ENCODE measurements at places on chromosomes 1 and 21.
A peak's percentile ranks its signal among the peaks of the same experiment; 100 is the strongest.

DNA sequence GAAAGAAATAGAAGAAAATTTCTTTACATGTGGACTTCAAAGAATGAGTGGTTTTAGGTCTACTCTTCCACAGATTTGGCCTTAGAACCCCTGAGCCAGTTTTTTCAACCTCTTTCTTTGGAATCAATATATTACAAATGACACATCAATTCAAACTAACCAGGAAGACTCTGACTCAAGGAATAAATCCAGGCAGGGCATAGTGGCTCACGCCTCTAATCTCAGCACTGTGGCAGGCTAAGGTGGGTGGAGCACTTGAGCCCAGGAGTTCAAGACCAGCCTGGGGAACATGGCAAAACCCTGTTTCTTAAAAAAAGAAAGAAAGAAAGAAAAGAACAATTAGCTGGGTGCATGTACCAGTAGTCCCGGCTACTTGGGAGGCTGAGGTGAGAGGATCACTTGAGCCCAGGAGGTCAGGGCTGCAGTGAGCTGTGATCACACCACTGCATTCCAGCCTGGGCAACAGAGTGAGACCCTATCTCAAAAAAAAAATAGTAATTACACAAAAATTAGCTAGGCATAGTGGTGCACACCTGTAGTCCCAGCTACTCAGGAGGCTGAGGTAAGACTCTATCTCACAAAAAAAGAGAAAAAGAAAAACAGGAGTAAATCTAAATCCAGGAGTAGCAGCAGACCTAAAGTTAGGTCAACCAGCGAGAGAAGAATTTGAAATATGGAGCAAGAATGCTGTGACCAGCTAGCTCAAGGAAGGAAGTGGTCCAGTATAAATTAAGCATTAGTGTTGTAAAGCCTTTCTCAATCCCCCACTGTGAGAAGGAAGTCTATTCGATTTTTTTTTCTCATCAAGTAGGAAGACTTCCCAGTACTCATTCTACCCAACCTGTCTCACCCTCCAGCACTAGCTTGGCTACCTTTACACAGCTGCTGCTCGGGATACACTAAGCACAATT lies 1.9 kb downstream of the SORT1 start:
- DNase-seq, result no peak

DNA sequence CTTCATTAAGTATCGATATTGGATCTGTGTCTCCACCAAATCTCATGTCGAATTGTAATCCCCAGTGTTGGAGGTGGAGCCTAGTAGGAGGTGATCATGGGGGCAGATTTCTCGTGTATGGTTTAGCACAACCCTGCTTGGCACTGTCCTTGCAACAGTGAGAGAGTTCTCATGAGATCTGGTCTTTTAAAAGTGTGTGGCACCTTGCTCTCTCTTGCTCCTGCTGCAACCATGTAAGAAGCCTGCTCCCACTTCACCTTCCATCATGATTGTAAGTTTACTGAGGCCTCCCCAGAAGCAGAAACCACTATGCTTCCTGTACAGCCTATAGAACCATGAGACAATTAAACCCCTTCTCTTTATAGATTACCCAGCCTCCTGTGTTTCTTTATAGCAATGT lies 424.4 kb downstream of the NPHP4 start:
- DNase-seq, result no peak

DNA sequence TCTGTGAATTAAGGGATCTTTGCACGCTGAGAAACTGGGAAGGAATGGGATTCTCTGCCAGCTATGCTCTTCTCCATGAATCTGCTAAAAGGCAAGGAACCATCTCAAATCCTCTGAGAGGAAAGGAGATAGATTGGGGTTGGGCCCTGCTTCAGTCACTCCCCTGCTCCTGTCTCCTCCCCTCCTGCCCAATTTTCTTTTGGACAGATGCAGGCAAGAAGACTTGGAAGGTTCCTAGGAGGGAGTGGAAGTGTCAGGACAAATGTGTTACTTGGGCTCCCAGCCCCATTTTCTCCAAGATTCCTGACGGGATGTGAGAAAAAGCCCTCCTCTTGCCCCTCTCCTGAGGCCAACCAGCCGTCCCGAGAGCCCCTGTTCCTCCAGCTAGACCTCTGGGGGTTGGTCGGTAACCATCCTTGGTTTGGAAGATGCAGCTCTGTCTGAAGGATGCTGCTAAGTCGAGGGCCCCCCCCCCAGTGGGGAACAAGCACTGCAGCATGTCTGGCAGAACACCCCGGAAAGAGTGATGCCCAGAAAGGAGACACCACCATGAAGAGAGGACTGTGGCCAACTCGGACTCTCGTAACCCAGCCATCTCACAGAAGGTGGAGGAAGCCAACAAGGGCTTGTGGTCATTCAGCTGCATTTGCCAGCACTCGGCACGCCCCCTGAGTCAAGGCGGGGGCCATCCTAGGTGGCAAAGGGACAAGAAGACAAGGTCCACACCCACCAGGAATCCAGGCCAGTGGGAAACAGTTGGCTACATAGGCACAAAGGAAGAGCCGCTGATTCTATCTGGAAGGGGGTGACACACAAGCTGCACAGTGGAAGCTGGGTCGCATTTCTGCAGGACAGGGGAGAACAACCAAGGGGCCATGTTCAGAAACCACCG lies 43.7 kb downstream of the CDK18 start:
- no peak for DNase-seq

DNA sequence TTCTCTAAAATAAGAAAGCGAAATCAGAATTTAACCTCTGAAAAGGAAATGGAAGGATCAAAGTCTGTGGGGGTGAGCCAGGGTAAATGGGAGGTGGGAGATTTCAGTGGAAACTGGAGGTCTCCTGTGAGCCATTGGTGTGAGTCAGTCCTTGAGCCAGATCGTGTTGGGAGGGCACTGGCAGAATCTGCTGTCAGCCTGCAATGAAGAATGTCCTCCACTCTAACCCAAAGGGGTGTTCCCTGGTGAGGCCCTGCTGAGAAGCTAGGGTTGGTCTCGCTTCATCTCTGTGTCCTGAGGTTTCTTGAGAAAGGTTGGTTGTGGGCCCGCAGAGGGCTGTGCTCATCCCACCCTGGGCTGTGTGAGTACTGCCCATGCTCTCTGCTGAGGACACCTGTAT lies 2.4 kb downstream of the QSOX1 start:
- no peak for DNase-seq

- no peak for DNase-seq
Measured at GRCh38 chr1:238139713-238140112, 249.0 kb upstream of the ZP4 start.

- no peak for DNase-seq
Measured at GRCh38 chr1:179036844-179037465, 11.3 kb downstream of the FAM20B start.

DNA sequence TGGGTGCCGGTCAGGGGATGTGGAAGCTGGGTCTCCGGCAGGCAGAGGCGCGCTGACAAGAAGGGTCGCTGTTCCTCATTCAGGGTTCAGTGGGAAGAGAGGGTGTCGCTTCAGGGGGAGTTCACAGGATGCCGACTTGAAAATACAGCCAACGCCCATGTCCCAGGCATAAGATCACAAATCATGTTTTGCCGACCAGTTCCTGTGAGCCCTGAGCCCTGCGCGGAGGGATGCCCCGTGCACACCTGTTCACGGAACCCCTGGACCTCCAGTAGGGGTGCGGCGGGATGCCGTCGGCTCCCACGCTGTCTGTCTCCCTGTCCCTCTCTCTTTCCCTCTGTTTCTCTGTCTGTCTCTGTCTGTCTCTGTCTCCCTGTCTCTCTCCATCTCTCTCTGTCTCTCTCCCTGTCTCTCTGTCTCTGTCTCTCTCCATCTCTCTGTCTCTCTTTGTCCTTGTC lies 26.8 kb downstream of the TP73 start:
- DNase-seq, result no peak

- peak; percentile 95 for DNase-seq
Measured at GRCh38 chr1:206513312-206514111, 6.2 kb downstream of the RASSF5 start.

DNA sequence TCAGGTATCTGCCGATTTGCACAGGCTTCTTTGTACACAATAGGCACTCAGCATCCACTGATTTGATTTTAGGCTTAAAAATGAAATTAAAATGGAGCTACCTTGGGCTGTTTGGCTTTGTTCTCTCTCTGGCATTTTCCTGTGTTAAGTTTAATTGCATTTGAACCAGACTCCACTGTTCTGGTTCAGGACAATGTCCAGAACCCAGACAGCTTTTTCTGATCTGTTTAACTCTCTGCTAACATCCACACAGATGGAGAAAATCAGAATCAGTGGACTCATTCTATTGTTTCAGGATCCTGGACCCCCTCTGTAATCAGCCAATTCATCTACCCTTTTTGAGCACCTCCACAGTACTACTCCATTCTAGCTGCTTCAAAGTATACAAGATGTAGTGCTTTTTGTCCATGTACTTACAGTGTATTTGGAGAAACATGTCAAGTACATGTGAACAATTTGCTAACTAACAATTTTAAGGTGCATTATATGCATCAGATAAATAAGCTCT lies 248.1 kb downstream of the PTBP2 start:
- no peak for DNase-seq

GRCh38 chr1:104768466-104768865 lies 1018.8 kb downstream of the AMY1C start:
- no peak for DNase-seq

DNA sequence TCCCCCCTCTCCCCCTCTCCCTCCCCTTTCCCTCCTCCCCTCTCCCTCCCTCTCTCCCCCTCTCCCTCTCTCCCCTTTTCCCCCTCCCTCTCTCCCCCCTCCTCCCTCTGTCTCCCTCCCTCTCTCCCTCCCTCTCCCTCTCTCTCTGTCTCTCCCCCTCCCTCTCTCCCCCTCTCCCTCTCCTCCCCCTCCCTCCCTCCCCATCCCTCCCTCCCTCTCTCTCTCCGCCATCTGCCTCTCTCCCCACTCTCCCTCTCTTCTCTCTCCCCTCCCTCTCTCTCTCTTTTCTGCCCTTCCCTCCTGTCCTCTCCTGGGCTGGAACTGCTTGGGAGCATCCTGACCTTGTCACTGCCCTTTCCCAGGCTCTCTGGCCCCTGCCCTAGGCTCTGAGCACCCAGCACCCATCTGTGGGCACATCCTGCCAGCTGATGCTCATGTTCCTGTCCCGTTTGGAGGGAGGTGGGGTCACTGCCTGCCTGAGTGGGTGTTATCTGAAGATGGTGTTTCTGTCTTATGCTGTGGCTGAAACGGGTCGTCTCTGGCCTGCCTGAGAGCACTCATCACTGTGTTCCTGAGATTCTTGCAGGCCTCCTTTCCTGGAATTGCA lies 10.8 kb downstream of the FTCD start:
- DNase-seq, result no peak

- no peak for DNase-seq
Measured at GRCh38 chr1:88433556-88433955, 250.5 kb upstream of the PKN2 start.

- DNase-seq, result no peak
Measured at GRCh38 chr21:41961753-41962152, 7.9 kb upstream of the C2CD2 start.

DNA sequence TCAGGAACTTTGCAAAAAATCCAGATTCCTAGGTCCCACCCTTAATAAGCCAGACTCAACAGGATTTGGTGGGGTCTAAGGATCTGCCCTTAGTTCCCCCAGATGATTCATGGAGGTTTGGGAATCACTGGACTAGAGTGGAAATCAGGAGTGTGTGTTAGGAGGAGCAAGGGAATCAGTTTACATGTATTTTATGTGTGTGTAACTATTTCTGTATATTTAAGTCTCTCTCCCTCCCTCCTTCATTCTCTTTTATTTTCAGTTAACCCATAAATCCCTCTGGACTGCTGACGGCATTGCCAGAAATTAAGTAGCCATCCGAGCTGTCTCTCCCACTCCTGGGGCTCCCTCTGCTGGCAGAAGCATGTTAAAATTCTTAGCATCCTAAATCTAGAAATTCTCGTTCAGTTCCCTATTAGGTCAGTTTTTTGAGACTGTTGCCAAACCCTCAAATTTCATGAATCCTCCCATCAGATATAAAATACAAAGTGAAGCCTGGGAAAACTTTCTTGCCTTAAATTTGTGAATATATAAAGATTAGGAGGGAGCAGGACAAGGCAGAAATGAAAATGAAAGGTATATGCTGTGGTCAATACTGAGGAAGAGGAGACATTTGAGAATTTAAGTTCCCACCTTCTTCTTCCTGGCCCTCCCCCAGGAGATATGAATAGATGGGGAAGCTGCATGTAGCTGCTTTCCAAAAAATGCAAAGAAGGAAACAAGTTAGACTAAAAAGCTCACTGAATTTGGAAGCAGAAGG lies 11.7 kb upstream of the HSD11B1 start:
- peak; percentile 78 for DNase-seq

DNA sequence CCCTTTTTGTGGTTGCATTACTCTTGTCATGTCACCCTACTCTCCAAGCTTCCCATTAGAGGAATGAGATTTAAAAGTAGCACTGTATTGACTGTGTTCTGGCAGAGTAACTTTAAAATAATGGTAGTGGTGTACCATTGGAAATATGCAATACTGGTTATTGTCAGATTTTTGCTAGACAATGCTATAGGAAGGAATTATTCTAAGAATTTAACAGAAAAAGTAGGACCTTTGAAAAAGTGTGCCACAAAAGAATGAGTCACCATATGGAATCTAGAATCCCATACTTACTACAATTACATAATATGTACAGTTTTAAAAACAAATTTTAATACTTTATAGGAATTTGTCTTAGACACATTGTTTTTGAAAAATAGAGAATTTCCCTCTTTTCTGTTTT lies 13.8 kb downstream of the MIER1 start:
- DNase-seq, result no peak

DNA sequence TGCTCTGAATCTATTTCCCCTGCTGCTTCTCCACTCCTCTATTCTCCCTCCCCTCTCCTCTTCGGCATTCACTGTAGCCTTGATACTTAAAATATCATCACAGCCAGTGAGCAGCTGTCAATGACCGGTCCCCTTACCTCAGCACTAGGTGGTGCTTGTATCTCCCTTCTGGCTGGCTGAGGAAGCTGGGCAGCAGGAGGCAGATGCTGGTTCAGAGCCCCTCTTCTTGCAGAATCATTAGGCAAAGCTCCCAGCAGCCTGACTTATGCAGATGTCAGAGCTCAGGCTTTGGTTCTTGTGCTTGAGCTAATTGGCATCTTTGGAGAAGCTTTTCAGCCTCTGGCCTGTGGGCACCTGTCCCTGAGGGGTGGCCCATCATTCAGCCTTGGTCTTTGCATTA lies 31.9 kb upstream of the KCNA2 start:
- peak; percentile 46 for DNase-seq

DNA sequence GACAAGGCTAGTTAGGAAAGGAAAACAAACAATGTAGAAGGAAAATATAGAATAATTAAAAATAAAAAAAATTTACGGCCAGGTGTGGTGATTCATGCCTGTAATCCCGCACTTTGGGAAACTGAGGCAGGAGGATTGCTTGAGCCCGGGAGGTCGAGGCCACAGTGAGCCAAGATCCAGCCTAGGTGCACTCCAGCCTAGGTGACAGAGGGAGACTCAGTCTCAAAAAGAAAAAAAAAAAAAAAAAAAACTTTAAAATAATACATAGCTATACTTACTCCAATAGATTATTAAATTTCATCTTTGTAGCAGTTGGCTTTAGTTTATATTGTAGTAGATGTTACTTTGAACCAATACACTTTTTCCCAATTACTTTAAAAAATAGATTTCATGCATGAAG lies 32.0 kb downstream of the LIN9 start:
- DNase-seq, result no peak

DNA sequence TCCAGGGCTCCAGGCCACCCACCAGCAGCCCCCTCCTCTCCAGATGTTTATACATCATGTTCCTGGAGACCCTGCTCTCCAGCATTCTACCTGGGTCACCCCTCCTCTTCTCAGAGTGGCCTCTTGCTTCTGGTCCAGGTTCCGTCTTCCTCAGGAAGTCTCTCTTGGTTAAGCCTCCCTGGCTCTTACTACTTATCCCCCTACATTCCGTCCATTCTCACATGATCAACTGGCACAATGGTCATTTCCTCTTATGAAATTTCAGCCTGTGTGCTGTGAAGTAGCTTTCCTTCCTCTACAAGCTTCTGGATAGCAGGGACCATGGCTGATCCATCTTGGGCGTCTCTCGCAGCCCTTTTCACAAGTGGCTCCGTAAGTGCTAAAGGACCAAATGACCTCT lies 33.9 kb upstream of the ATP2B4 start:
- DNase-seq, result no peak
